ENCODE measurements at places on chromosomes 7 and 10. TPM values are rescaled to one million over a fixed set of nuclear protein-coding genes. Genes with fewer than 3 reads are reported as not detected.

DNA sequence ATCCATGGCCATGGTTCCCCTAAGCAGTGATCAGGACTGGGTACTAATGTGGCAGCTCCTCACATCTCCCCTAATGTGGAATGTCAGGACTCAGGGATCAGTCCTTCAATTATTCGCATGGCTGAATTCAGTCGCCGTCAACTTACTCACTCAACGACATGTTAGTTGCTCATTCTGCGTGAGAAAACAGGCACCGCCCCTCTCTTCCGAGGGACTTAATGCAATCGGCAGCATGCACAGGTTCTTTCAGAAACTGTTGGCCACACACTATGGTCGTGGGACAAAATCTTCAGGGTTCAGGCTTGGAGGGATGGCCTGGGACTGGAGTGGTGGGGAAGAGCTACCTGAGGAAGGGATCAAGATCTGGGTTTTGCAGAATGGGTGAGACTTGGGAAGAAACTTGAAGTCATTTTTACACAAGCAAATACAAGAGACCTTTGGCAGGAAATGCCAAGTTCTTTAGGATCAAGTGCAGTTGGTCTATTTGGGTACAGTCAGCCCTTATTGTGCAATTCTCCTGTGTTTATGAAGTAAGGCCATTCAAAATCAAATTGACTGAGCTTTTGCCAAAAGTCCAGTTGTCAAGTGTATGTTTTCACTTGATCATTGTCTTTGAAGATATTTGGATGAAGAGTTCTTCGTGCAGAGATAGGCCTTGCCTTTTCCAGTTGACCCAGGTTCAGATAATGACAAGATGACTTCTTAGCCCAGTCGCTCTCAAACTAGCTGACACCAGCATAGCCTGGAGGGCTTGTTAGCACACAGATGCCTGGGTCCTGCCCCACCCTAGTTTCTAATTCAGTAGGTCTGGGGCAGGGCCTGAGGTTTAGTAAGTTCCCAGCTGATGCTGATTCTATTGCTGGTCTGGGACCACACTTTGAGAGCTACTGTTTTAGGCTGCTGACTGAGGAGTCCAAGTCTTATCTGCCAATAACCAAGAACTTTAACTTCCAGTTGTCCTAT is 48.5 kb downstream of the LRRC18 start:
- DNase-seq, result no peak

The MPLKIP gene
- 54.7 TPM for polyA plus RNA-seq

The MACC1 gene
- not detected for polyA plus RNA-seq

The PTF1A gene
- not detected for polyA plus RNA-seq

DNA sequence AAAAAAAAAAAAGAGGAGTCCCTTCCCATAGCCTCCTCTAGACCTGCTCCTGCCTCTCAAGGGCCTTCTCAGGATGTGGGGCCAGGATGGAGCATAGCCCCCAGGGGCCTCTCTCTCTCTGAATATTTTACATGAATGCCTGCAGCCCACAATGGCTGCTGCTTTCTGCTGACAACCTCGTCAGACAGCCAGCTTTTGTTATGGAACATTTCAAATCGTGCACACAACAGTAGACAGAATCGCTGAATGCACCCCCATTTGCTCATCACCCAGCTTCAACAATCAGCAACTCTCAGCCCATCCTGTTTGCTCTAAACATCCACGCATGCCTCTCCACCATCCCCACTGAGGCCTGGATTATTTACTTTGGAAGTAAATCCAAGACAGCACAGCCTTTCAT is 5.4 kb downstream of the PLAC9 start:
- no peak for DNase-seq

The BNIP3 gene
- polyA plus RNA-seq, result 43.7 TPM

- DNase-seq, result peak; percentile 58
Observed at GRCh38 chr10:86024281-86025041, 342.1 kb downstream of the GRID1 start.

The GRM3 gene
- 23.5 TPM for polyA plus RNA-seq

The CPN1 gene
- polyA plus RNA-seq, result not detected

- no peak for DNase-seq
Observed at GRCh38 chr10:13939391-13939790, 352.6 kb downstream of the PRPF18 start.

- DNase-seq, result no peak
Observed at GRCh38 chr7:144907577-144907976, 71.7 kb upstream of the TPK1 start.

DNA sequence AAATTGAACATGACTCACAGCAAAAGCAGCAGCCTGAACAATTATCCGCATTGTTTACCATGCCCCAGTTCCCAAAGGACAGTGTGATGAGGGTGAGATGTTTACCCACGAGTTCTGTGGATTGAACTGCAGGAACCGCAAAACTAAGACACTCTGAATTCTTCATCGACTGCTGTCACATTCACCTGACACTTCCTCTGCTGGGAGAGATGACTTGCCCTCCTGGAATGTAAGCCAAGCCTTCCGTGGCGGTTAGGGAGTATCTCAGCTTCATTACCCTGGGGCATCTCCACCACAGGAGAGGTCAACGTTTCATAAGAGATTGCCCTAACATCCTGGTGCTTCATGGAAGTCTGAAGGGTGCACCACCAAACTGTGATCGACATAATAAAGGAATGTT is 374.6 kb upstream of the ADARB2 start:
- DNase-seq, result no peak

The CALHM1 gene
- polyA plus RNA-seq, result 0.37 TPM

The KNDC1 gene
- polyA plus RNA-seq, result 12.0 TPM

DNA sequence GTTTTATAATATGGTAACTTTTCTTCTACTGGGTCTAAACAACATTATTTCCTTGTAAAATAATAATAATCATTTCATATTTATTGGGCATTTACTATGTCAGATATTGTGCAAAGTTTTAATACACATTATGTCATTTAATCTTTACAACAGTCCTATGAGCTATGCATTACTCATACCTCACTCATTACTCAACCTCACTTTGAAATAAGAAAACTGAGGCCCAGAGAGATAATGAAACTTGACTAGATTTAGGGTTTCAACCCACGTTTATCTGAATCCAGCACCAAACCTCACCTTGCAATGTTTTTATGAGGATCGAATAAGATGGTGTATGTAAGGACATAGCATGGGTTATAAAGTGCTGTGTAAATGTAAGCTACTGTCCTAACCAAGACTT is 153.2 kb upstream of the SLC13A1 start:
- DNase-seq, result no peak

DNA sequence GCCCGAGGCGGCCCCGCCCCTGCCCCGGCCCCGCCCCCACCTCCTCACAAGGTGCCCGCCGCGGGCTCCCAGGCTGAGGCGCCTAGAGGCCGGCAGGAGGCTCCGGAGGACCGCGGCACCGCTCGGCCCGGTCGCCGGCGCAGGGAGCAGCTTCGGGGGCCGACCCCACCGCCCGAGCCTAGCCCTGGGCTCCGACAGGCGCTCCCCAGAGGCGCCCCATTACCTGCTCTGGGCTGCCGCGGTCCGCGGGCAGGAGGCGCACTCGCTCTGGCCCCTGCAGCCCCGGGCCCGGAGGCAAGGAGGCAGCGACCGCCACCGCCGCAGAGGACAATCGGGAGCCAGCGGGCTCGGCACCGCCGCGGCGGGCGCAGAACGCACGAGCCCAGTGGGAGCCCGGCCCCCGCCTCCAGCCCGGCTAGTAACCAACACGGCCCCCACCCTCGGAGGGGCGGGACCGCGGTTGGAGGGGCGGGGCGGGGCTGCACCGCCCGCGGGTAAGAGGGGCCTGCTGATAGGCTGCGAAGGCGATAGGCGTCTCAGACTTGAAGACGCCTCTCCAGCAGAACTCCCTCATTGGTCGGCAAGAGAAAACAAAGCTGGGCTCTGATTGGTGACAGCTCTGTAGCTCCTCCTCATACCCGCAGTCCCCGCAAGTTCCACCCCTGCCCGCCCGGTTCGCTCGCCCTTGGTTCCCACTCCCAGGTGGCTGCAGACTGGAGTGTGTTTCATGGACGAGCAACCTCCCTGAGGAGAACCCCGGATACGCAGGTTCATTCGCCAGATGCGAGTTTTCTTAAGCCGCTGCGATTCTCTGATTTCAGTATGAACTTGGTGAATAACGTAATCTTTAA is at the start of gene MPP7:
Gene MPP7, minus strand, starts transcription at position 427 of the 851 bp plus-strand sequence. CDS start 64,460 bp downstream, outside the sequence.
- peak; percentile 99 for DNase-seq

DNA sequence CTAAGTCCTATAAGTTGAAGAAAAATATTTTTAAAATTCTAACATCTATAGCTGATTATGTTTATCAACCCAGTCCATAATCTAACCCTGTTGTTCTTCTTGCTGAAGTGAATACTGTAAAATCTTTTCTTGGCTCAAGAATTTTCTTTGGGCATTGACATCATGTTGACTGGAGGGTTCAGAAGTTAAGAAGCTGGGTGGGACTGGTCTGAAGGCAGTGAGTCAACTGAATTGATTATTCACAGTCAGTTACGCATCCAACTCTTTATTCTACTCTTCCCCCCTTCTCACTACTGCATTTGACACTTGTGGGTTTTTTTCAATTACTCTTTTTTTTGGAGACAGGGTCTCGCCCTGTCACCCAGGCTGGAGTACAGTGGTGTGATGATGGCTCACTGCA is 31.0 kb downstream of the DENND2A start:
- DNase-seq, result no peak

The AGR2 gene
- polyA plus RNA-seq, result 2.0 TPM

The CRPPA gene
- polyA plus RNA-seq, result 0.64 TPM

The SPDYE5 gene
- polyA plus RNA-seq, result not detected

The FAM20C gene
- polyA plus RNA-seq, result 20.8 TPM

The TRPV6 gene
- not detected for polyA plus RNA-seq

The TAS2R5 gene
- not detected for polyA plus RNA-seq

The ARHGEF35 gene
- polyA plus RNA-seq, result 0.22 TPM

The NKX1-2 gene
- 0.08 TPM for polyA plus RNA-seq

The CADPS2 gene
- 27.2 TPM for polyA plus RNA-seq

The KLHL7 gene
- polyA plus RNA-seq, result 29.9 TPM

DNA sequence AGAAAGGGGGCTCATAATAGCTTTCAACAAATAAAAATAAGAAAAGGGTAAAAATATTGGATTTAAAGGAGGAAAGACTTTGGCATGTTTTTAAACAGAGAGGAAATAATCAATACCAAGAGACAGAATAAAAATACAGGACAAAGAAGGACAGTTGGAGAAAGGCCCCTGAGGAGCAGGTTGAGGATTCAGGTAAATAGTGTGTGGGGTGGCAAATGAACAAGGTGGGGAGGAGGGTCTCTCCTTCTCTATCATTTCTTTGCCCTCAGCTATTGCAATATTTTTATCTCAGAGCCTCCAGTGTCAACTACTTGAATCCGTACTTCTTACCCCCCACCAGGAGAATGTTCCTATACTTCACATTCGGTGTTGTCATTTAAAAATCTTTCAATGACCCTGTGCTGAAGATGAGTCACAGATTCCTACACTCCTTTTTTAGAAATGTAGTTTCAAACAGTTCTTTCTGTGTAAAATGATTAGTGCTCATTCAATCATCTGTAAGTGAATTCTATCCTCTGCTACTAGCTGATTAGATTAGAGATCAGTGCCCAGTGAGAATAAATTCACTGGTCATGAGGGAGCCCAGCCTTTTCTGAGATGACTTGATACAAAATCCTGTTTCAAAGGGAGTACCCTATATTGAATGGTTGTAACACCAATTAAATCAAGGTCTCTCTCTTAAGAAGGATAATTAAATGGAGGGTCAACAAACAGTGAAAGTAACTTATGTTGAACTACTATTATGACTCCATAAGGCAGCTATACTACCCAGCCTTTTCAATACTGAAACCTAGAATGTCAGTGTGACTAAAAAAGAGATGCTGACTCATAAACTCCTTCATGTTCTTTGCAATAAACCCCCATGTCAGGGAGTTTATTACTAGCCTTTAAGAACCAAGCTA is 50.4 kb upstream of the WNT16 start:
- peak; percentile 2 for DNase-seq

DNA sequence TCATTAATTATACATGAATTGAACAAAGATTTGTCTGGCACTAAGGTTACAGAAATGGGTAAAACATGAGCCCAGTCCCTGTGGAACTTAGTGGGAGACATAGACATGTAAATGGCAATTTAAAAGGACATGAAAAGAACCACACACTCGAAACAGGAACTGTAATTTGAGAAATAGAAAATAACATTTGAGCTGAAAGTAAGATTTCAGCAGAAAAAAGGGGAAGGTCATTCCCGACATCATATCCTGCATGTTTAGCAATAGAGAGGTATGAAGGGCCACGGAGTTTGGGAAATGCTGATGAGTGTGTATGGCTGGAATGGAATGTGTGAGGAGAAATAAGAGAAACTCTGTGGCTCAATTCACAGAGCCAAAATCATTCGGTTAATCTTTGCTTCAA is 175.4 kb upstream of the AHR start:
- no peak for DNase-seq

GRCh38 chr7:52691257-52691656 is 344.2 kb upstream of the POM121L12 start:
- DNase-seq, result no peak

GRCh38 chr7:41491883-41492471 is 210.9 kb downstream of the INHBA start:
- peak; percentile 4 for DNase-seq

DNA sequence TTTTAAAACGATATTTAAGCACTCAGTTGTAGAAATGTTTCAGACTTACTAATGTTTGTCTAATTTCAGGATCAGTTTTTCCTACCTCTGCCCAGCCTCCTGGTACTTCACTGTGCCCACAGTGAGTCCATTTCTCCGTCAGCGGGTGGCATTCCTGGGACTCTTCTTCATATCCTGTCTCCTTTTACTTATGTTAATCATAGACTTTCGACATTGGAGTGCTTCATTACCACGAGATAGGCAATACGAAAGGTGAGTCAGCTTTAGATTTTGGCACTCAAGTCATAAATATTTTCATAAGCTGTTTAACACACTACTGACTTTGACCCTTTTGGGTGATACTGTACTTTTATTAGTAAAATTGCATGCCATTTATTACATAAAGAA is 2.1 kb downstream of the ENTPD7 start:
- DNase-seq, result no peak

DNA sequence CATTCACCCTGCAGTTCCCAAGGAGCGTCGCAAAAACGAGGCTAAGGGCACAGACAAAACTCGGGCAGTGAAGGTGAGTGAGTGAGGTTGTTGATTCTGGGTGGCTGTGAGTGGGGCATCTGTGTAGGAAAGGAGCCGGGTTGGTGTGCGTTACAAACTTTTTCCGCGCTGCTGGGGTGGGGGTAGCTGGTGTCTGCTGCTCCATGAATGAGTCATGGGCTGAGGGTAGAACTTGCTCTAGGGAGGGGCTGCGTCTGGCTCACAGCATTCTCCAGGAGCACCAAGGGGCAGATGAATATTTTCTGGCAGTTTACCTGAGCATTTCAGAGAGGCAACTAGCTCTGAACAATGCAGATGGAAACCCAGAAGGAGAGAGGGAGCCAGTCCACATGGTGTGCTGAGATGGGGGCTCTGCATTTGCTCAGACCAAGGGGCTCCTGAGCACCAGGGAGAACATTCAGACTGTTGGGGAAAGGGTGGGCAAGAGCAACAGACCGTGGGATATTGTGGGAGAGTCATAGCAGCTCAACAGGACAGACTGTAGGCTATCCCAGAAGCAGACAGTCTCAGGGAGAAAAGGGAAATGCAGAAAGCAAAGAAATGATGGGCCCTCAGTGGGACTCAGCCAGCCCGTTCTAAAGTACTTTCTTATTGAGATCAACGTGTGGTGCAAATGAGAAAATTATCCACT is 18.8 kb downstream of the NOBOX start:
- DNase-seq, result no peak

The GPR141 gene
- polyA plus RNA-seq, result not detected

GRCh38 chr7:98805956-98806838 is 63.6 kb downstream of the TMEM130 start:
- no peak for DNase-seq

GRCh38 chr7:155543011-155543876 is 3.1 kb downstream of the CNPY1 start:
- peak; percentile 59 for DNase-seq

The MRC1 gene
- polyA plus RNA-seq, result 2.3 TPM

The SDK1 gene
- polyA plus RNA-seq, result 62.9 TPM

The TMEM229A gene
- 1.9 TPM for polyA plus RNA-seq
